SHP77 (cell line): ENCODE measurements at places on chromosomes 1 and 21.
A peak's percentile ranks its signal among the peaks of the same experiment; 100 is the strongest.

GRCh38 chr1:230581446-230582079 lies 60.7 kb upstream of the COG2 start:
- peak; percentile 49 for DNase-seq

DNA sequence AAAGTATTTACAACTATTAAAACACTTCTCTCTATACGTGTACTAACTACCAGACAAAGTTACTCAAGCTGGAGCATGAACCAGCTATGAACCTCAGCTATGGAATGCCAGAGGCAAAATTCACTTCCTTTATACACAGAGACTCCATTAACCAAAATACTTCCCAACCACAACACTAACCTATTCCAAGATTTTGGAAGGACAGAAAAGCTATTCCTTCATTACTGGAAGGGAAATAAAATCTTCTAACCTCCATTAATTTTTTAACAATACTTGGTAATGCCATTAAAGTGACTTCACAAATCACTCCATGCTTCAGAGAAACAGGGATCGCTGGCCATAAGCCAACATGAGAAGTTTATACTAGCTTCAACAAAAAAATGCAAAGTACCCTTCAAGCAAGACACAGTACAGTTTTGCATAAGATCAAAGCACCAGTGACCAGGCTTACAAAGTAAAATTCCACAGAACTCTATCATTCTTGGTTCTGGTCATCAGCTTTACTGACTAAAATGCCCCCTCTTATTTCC lies 58.0 kb downstream of the PUM1 start:
- DNase-seq, result no peak

- DNase-seq, result no peak
Observed at GRCh38 chr1:47675047-47675675, 237.3 kb downstream of the FOXD2 start.

GRCh38 chr1:233487408-233487807 lies 126.5 kb upstream of the KCNK1 start:
- DNase-seq, result no peak

GRCh38 chr1:26705788-26706311 lies 10.0 kb downstream of the ARID1A start:
- DNase-seq, result no peak

- DNase-seq, result no peak
Observed at GRCh38 chr21:28827422-28827821, 165.3 kb downstream of the LTN1 start.

GRCh38 chr1:85406081-85406480 lies 58.9 kb downstream of the DDAH1 start:
- no peak for DNase-seq

- DNase-seq, result no peak
Observed at GRCh38 chr1:226487921-226488320, 60.6 kb upstream of the STUM start.

DNA sequence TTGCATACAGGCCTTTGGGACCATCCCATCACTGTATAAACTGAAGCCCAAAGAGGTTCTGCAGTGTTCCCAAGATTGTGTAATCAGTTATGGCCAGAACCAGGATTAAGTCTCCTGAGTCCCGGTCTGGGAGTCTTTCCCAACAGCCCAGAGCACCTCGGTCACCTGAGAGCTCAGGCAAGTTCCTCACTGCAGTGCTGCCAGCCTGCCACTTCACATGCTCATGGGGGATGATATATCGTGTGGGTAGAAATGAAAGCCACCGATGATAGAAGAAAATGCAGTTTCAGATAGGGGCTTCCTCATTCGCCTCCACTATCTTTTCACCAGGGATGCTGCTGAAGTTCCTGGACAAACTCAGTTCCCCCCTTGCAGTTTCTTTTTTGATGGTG lies 30.4 kb downstream of the FHAD1 start:
- no peak for DNase-seq

- no peak for DNase-seq
Observed at GRCh38 chr1:245160288-245160687, 5.5 kb downstream of the KIF26B start.

DNA sequence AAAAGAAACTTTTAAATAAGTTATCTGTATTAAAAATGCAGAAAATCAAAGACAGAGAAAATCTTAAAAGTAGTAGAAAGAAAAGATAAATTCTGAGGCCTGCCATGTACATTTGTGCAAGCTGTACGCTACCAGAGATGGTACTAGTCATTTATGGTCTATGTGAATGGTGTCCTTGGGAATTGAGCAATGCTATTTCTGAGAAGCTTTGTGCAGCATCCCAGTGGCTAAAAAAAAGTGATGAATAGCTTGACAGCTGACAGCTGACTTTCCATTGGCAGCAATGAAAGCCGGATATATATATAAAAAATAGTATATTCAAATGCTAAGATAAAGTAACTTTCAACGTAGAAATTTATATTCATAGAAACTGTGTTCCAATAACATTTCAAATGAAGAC lies 58.8 kb upstream of the KCTD3 start:
- DNase-seq, result no peak
